M059J (cell line): ENCODE measurements at places on chromosomes 3 and 15.
A peak's percentile ranks its signal among the peaks of the same experiment; 100 is the strongest.

DNA sequence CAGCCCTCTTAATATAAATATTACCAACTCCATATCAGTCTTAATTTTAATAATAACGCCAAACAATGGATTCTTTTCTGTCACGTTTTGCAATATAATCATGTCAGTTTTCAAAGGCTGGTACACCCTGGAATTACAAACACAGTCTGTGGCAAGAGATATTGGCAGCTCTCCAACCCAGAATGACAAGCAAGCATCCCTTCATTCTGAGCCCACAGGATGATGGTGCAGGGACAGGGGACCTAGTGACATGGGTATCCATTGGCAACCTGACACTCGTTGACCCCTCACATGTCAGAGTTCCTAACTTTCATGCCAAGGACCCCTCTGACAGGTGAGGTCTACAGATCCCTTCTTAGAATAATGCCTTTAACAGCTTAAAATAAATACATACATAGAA lies 154.5 kb upstream of the TSC22D2 start:
- peak; percentile 78 for DNase-seq

GRCh38 chr3:195153130-195153529 lies 117.8 kb downstream of the XXYLT1 start:
- DNase-seq: no peak

- no peak for DNase-seq
Observed at GRCh38 chr3:112000367-112000771, 1.6 kb downstream of the TAGLN3 start.

GRCh38 chr15:89852342-89852995 lies 37.8 kb upstream of the ANPEP start:
- DNase-seq: no peak

DNA sequence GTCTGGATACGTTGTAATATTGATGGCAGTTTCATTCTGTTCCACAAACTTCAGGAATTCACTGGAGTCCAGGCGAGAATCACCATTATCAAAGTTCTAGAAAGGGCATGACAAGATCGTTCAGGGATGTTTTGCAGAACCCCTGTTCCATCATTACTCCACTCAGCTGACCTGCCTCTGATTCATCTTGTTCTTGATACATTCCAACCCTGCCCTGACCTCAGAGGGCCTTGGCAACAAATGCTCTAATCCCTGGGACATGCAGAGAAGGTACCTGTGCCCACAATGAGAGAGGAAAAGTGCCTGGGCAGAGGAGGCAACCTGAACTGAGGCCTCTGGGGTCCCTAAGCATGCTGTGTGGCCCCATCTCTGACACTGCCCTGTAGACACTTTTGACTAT lies 45.9 kb downstream of the FSTL1 start:
- peak; percentile 42 for DNase-seq

DNA sequence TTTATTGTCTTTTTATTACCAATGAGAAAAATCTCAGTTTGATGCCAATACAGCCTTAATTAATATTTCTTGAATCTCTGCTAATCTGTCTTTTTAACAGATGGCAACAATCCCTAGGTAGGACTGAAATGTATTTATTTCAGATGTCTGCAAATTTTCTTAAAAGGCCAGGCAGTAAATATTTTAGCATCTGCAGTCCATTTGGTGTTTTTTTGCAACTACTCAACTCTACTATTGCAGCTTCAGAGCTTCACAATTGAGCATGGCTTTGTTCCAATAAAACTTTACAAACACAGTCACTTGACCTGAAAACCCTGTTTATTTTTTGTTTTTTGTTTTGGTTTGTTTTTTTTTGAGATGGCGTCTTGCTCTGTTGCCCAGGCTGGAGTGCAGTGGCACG lies 82.7 kb downstream of the RARB start:
- DNase-seq: no peak
